Hepatocyte (in vitro differentiated cells): ENCODE measurements at places on chromosomes 5 and 9.

DNA sequence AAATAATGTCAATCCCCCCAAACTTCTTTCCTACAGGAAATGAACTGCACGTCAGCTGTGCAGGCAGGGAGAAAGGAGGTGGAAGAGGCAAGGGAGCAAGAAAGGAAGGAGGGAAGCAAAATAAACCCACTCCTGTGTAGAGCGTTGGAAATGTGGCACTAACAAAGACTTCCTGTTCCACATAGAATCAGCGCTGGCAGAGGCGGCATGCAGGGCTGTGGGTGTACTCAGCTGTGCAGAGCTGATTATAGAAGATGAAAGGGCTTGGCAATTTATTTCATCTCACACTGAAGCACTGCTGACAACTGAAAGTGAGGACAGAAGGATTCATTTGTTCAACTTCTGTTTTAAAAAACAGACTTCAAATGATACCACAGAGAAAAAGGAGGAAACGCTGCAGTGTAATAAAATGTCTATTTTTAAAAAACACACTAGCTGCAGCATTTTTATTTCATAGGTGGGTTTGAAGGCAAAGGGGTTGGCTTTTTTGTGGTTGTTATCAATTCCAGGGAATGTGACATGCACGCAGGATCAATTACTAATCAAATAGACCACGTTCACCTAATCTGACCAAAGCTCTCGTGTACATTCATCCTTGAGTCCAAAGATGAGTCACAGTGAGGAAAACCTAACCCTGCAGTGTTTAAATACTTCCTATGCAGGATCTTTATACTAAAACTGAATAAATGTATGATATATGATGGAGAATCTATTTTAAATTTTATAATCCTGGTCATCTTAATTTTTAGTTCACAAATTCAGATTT is 583.5 kb downstream of the ZNF608 start:
- peak; percentile 13 for DNase-seq

- DNase-seq = no peak
Measured at GRCh38 chr5:61168951-61169350, 6.7 kb upstream of the SMIM15 start.

DNA sequence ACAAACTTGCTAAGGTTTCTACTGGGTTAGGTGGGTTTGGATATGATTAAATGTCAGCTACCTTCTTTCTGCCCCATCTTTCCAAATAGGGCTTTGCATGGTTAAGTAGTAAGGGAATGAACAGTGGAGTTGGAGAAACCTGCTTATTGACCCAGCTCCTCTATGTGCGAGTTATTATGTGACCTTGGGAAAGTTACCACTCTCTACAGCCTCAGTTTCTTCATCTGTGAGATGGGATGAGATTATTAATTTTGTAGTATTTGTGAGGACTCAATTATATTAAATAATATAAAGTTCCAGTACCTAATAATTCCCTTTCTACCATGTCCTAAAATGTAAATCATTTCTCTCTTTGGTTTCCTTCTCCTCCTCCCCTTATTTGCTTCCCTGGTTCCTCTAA is 123.4 kb downstream of the GDNF start:
- no peak for DNase-seq

GRCh38 chr5:163773226-163773625 is 267.8 kb downstream of the MAT2B start:
- DNase-seq = no peak

- DNase-seq = no peak
Measured at GRCh38 chr5:96812851-96813250, 5.1 kb upstream of the ERAP1 start.

DNA sequence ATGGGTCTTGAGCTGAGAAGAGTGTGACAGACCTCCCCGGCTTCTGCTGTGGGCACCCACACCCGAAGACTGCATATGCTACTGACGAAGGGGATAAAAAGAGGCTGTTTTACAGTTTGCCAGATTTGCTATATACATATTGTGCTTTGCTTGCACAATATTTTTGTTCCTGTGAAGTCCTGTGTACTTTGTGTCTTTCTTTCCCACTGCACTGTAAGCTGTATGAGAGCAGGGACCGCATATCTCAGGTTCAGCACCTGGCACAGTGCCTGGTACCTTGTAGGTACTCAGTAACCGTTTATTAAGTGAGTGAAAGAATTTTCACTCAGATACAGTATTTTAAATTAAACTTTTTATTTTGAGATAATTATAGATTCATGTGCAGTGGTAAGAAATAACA is 8.2 kb upstream of the GARNL3 start:
- DNase-seq = no peak

DNA sequence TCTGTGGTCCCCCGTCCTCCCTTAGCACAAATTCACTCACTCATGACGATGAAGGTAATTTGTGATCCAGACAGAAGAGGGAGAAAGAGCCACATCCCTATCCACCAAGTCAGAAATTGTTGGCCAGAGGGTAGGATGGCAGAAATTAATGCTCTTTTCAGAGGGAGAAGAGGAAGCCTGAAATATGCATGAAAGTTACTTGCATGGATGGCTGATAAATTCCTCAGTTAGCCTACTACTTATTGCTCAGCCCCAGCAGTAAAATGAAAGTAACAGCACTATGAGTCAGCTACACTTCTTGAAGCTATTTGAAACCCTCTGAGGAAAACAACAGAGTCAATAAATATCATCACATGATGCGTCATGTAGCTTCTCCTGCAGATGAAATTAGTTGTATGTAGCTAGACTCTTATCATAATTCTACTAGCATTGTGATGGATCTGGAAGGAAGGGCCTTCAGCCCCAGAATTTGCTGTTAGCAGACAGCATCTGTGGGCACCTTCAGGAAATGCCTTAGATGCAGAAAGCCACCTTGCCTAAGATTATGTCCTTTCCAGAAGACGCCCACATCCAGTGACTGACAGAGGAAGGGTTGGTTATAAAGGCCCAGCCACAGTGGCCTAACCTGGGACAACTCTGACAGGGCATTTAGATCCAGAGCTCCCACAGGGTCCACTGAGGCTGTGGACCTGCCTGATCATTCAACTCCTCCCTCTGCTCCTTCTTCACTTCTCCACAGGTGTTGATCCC is 81.2 kb upstream of the CCDC112 start:
- peak; percentile 46 for DNase-seq

DNA sequence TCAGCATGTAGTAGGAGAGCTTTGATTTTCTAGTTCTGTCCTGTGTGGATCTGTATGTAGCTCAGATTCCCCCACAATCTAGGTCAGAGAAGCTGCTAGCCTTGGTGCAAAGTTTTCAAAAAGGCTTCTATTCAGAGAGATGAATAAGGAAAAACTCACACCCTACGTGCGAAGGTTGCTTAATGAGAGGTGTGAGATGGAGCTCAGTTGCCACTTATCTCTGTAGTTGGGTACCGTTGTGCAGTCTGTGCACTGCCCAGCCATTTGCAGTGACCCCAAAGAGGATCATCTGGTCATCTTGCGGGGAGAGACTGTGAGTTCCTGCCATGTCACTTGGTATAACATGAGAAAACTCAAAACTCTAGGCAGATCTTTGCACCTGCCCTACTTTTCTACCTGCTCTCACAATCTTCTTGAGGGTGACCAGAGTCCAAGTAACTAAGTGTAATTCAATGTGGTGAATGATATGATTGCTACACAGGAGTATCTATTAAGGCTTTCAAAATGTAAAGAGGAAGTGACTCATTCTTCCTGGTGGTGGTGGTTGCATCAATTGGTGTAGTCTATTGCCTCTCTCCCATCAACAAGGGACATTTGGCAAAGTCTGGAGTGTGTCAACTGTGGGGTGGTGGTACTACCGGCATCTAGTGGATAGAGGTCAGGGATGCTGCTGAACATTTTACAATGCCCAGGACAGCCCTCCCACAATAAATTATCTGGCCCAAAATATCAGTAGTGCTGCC is 65.2 kb downstream of the TMC1 start:
- DNase-seq = peak; percentile 32

DNA sequence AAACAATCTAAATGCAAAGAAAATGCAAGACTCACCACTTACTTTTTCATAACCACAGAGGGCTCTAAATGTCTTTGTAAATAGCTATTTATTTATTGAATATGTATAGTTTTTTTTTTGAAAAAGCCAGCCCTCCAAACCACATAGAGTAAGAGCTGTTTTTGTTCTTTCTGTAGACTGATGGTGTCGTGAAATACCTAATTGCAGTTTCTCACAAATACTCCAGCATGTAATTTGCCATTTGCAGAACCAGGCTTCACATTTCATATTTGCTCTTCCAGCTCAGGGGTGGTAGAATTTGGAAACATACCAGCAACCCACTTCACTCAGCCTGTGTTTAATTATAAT is 159.8 kb downstream of the TMC1 start:
- no peak for DNase-seq

DNA sequence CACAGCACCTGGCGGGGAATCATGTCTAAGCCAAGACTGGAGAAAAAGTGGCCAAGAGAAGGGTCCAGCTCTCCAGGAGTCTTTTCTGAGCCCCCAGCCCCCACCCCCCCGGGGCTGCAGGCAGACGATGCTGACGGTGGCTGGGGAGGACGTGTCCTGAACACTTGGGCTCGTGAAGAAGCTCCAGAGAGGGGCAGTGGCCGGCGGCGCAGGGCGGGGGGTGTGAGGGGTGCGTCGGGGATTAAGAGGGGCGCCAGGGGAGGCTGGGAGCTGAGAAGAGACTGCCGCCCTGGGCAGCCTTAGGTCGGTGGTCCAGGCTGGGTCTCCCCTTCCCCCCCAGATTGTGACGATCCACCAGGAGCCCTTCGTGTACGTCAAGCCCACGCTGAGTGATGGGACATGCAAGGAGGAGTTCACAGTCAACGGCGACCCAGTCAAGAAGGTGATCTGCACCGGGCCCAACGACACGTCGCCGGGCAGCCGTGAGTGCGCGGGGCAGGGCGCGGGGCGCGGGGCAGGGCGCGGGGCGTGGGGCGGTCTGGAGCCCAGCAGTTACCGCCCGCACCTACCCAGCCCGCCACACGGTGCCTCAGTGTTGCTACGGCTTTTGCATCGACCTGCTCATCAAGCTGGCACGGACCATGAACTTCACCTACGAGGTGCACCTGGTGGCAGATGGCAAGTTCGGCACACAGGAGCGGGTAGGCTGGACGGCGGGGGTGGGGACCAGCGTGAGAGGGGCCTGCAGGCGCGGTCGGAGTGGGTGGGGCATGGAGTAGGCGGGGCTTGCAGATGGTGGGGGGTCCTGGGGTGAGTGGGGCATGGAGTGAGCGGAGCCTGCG is 8.9 kb downstream of the LRRC26 start:
- no peak for DNase-seq

DNA sequence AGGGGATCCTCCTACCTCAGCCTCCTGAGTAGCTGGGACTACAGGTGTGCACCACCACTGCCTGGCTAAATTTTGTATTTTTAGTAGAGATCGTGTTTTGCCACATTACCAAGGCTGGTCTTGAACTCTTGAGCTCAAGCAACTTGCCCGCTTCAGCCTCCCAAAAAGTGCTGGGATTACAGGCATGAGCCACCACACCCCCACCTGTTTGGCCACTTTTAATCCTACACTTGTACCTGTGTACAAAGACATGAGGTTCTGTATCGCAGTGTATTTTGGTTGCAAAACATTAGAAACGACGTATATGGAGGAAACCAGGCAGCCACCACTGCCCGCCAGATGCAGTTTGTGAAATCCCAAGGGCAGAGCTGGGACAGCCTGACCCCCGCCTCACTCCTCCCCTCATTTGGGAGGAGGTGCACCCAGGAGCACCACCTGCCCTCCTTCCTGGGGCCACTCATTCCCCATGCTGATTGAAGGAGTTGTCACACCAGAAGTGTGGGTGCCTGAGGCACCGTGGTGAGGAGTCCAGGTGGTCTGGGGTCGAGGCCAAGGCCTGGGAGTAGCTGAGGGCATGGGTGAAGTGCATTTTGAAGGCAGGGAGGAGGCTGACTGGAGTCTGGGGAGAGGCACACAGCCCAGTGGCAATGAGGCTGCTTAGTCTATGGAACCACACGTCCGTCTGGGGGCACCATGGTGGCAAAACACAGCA is 39.3 kb upstream of the OLFM1 start:
- DNase-seq = no peak

DNA sequence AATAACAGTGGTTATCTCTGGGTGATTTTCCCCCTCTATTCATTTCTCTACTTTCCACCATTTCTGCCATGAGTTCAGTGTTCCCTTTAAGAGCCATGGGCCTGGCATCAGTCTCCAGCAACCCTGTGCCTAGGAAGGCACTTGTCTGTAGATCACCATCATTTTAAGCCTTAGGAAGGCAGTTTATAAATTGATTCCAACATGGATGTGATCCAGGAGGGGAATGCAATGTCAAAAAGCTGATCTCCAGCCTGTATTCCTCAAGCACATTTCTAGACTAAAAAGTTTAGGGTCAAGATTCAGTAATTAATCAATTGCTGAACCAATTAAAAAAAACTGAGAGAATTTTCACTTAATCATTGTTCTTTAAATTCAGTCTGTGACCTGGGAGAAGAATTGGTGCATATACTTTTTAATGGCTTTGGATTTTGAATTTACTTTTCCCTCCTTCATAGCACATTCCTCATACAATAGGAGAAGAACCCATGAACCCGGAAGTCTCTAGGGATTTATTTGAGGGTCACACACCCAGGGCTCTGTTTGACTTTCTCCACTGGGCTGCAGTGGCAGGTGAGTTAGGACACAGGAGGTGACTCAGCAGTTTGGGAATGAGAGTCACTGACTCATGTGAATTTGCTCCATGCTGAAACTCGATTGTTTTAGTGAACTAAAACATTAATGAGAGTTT is 6.1 kb upstream of the ERMP1 start:
- DNase-seq = peak; percentile 84

DNA sequence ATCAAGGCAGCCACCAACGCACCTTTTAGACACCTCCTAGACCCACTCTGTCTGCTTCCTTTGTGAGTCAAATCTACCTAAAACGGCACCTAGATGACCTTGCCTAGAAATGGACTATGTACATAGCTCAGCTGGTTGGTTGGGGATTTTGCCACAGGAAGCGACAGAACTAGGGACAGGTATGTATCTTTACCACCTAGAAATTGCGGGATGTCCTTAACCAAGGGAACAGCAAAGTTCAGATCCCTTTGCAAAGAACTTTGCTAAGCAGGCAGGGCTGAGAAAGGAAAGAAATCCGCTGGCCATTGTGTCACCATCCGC is 2.0 kb upstream of the ENC1 start:
- DNase-seq = no peak

DNA sequence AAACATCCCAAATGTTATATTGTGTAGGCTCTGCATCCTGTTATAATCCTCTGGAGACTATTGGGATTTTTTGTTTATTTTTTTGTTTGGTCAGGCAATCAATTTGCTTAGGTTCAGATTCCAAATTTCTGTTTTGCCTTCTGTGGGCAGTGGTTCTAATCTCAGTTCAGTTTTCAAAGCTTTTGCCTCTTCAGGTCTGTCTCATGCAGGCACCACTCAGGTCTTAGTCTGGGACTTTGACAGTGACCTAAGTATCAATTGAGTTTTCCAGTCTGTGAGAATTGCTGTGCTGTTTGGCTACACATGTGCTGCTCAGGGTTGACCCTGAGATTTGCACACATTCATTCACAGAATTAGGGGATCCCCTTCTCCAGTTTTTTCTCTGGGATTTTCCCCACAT is 14.1 kb downstream of the SNX2 start:
- DNase-seq = no peak

GRCh38 chr9:136010615-136011361 is 49.6 kb upstream of the UBAC1 start:
- DNase-seq = no peak

GRCh38 chr5:107672211-107673038 is 1.7 kb upstream of the EFNA5 start:
- peak; percentile 94 for DNase-seq
